ENCODE measurements at places on chromosomes 2 and 18.

DNA sequence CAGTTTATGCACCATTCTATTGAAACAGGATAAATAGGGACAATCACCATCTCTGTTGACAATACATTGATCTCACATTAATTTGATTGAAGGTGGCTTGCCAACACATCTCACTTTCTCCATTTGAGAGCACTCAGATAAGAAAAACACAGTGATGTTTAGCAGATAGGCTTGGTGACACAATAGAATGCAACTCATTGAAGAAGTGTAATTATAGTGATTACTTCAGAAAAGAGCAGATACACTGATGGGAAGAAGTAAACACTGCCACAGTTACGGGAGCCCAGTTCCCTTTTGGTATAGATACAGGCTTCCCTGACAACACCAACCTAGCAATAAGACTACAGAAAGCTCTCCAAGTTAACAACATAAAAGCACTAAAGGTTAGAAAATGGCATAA, 89.1 kb downstream of the FIGN start:
- DNase-seq, result no peak

GRCh38 chr18:6509832-6510231, 95.1 kb upstream of the L3MBTL4 start:
- DNase-seq, result no peak

GRCh38 chr2:88765154-88765888, 73.8 kb downstream of the RPIA start:
- peak; percentile 42 for DNase-seq

DNA sequence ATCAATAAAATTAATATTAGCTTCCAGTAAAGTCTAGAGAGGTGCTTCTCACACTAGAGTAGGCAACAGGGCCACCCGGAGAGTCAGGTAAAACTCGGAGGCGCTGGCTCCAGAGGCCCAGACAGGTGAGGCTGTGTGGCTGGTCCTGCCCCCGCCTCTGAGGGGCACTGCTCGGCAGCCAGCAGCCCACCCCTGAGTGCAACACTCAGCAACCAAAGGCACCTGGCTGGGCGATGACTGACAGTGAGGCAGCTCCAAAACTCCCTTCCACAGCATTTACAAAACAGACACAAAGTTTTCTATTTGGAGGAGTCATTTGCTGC, 138.8 kb upstream of the ID2 start:
- DNase-seq, result no peak

- DNase-seq, result no peak
Observed at GRCh38 chr2:16185801-16186272, 245.5 kb downstream of the MYCN start.

GRCh38 chr2:203344667-203345066, 16.5 kb downstream of the ABI2 start:
- DNase-seq, result no peak

DNA sequence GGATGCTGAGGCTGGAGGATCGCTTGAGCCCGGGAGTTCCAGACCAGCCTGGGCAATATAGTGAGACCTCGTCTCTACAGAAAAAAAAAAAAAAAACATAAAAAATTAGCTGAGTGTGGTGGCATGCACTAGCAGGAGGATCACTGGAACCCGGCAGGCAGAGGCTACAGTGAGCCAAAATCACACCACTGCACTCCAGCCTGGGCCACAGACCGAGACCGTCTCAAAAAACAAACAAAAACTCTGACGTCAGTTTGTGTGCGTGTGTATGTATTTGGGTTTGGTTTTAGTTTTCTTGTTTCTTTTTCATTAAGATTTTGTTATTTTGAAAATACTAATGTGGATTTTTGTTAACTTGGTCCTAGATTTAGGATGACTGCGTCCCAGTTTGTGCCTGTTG, 19.0 kb downstream of the CEP68 start:
- no peak for DNase-seq

DNA sequence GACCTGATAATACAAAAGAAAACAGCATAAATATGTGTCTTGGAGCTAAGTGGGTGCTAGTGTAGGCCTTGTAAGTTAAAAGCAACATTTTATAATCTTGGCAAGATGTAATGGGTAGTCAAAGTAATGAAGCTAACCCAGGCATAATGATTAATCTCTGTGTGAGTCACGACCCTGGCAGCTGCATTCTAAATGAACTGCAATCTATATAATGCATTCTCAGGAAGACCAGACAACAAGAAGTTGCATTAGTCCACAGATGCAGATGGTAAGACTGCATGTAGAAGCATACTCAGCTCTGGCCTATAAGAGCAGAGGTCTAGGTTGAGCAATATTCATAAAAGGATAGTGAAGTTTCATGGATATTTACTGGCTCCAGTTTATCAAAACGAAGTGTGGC, 85.6 kb upstream of the ETAA1 start:
- DNase-seq, result no peak

- DNase-seq, result no peak
Observed at GRCh38 chr2:15031745-15032240, 399.3 kb downstream of the LRATD1 start.

- DNase-seq, result peak; percentile 83
Observed at GRCh38 chr18:44229693-44230108, 451.0 kb upstream of the SETBP1 start.

DNA sequence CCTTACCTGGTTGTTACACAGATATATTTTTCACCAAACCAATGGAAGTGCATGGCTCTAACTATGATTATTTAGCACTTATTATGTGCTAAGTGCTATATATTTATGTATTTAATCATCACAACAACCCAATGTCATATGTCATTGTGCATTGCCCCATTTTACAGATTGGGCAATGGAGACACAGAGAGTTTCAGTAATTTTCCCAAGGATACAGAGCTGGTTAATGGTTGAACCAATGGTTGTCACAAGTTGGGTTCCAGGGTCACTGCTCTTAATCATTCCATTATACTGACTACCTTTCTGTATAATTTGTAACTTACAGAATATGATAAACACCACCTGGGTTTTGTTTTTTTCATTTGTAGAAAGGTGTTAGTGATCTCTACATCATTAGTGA, 29.2 kb downstream of the NOSTRIN start:
- no peak for DNase-seq

DNA sequence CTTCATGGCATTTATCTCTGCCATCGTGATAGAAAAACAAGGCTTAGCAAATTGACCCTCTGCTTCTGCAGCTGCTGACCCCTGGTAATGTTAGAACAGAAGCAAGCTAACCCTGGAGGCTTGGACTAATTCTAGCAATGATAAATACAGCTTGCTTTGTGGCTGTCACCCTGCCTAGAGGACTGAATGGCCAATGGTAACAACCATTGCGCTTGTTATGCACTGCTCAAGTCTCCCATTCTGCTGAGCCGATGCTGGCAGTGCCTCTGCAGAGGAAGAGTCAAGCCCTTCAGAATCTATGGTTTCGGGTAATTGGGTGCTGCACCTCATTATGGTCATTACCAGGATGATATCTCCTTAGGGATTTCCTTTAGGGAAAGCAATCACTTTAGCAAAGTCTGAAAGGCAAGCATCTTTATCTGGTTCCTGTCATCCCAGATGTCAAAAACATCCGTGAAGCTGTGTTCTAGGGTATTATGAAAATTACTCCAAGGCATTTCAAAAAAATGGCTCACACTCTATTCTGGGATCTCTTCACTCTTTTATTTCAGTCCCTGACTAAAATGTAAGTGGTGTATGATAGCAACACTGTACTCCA, 186.8 kb upstream of the DLGAP1 start:
- no peak for DNase-seq

- no peak for DNase-seq
Observed at GRCh38 chr2:763766-764525, 86.7 kb upstream of the TMEM18 start.

DNA sequence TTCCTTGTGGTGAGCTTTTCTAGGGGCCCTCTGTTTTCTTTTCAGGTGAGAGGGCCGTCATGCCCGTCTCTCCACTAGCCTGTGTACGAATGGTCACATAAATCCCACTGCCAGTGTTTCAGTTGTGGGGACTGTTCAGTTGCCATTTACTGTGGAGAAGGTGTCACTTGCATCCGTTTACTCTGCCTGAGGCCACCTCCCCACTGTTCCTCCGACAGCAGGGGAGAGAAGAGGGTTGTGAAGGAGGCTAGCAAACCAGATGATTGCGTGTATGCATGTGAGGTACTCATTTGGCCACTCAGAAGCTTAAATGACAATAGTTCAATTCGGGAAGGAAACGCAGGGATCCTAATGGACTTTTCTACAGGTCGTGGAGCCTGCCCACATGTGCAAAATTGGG, 3.3 kb downstream of the MTCL1 start:
- DNase-seq, result no peak

GRCh38 chr2:85797921-85798320, 44.1 kb downstream of the ATOH8 start:
- no peak for DNase-seq

- DNase-seq, result no peak
Observed at GRCh38 chr2:200862532-200863000, 1.9 kb downstream of the CLK1 start.

DNA sequence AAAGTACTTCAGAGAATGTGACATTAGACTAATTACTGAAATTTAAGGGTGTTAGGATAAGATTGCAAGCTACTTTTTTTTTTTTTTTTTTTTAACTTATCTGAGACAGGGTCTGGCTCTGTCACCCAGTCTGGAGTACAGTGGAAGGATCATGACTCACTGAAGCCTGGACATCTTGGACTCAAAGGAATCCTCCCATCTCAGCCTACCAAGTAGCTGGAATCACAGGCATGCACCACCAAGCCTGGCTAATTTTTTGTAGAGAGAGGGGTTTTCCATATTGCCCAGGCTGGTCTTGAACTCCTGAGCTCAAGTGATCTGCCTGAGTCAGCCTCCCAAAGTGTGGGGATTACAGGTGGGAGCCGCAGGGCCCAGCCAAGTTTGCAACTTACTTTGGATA, 1246.0 kb upstream of the ZEB2 start:
- DNase-seq, result no peak

GRCh38 chr2:99183025-99183424, 2.0 kb downstream of the MRPL30 start:
- DNase-seq, result no peak

- peak; percentile 33 for DNase-seq
Observed at GRCh38 chr2:1501038-1501851, 88.0 kb downstream of the TPO start.

DNA sequence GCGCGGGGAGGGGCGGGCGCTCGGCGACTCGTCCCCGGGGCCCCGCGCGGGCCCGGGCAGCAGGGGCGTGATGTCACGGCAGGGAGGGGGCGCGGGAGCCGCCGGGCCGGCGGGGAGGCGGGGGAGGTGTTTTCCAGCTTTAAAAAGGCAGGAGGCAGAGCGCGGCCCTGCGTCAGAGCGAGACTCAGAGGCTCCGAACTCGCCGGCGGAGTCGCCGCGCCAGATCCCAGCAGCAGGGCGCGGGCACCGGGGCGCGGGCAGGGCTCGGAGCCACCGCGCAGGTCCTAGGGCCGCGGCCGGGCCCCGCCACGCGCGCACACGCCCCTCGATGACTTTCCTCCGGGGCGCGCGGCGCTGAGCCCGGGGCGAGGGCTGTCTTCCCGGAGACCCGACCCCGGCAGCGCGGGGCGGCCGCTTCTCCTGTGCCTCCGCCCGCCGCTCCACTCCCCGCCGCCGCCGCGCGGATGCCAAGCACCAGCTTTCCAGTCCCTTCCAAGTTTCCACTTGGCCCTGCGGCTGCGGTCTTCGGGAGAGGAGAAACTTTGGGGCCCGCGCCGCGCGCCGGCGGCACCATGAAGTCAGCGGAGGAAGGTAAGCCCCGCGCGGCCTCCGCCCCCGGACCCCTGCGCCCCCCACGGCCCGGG, at the start of gene NFATC1:
NFATC1 (plus strand) TSS at position 170 of the 644 bp plus-strand sequence; CDS start at position 465, 295 bp downstream.
- peak; percentile 89 for DNase-seq

- DNase-seq, result no peak
Observed at GRCh38 chr2:69095305-69095704, 82.3 kb downstream of the ANTXR1 start.

DNA sequence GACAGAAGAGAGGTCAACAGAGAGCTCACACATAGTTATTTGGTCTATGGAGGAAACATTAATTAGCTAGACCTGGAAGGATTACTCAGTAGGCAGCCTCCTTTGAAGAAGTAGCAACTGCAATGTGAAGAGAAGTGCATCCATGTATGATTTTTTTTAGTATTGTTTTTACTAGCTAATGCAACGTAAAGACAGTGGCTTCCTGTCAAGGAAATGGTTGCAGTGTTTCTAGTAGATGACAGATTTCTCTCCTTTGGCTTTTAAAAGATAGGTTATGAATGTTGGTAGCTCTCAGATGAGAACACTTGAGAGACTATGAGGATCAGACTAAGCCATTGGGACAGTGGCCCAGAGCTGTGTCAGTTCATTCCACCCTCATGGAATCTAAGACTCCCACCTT, 175.8 kb downstream of the AGPS start:
- no peak for DNase-seq

- DNase-seq, result no peak
Observed at GRCh38 chr2:68789603-68790002, 55.0 kb downstream of the ARHGAP25 start.

DNA sequence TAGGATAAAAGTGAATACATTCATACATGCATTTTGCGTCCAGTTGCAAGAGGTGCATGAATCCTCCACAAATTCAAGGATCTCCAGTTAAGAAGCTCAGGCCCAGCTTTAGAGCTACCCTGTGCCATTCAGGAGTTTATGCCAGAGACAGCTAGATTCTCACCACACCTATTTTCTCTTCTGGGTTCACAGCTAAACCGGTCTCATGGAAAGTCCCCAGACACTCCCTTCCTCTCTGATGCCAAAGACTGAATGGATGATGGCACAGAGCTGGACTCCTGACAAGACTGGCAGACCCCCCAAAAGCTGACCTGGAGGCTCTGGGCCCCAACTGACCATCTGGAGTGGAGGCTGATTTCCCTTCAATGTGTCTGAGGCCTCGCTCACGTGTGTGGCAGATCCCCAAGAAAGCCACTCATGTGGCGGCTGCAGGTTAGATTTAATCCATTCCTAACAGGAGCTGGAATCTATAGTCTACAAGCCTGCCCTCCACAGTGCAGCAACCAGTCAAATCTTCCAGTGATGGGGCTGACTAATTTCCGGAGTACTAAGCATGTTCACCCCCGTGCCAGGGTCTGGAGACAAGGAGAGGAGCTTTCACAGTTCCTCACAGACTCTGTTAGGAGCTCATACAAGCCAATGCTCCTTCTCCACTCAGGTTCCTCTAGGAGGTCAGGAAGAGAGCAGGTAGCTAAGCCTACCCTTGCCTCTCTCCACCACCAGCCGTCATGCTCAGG, 257.1 kb downstream of the BCL11A start:
- DNase-seq, result no peak

GRCh38 chr2:227817850-227818674, 4.4 kb downstream of the CCL20 start:
- peak; percentile 83 for DNase-seq

DNA sequence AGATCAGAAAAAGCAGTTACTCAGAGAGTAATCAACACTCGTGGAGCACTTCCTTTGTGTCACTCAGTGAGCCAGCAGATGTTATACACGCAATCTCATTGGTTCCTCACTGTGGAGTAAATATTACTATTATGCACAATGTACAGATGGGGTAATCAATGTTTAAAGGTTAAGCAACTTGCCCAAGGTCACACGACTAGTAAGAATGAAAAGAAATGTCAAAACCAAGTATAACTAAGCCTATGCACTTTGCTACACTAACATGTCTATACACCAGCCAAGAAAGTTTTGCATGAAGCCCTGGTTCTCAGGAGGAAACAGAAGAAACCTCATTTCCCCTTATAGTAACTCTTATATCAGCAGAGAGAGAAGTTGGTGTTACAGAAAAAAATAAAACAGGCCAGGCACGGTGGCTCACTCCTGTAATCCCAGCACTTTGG, 5.4 kb downstream of the METTL21A start:
- DNase-seq, result no peak

- no peak for DNase-seq
Observed at GRCh38 chr2:209988010-209988409, 14.4 kb upstream of the RPE start.

GRCh38 chr2:66794070-66794469, 359.1 kb downstream of the MEIS1 start:
- DNase-seq, result no peak

Data from Right ventricle myocardium superior (tissue), 1 donor.